Central memory CD4-positive, alpha-beta T cell (primary cell): ENCODE measurements at places on chromosomes 7 and 10.

- no peak for DNase-seq
Measured at GRCh38 chr10:4623757-4624420, 202.1 kb upstream of the AKR1E2 start.

- no peak for DNase-seq
Measured at GRCh38 chr10:99834410-99834809, 52.0 kb downstream of the ABCC2 start.

DNA sequence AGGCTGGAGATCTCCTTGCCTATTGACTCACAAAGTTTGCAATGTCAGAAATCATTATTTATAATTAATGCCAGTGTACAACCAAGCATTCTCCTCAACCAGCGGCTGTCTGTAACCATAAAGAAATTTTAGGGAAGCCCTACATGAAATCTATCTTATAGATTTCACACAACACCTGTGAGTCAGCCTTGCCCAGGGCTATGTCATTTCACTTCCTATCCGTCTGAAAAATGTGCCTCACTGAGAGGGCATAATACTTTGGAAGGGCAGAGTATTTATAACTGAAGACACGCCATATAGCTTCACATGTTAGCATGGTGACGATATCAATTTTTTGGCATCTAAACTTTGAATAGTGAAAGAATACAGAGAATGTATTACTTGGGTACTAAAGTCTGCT is 296.6 kb upstream of the ETV1 start:
- DNase-seq: no peak

- DNase-seq: no peak
Measured at GRCh38 chr7:16026253-16027020, 340.0 kb upstream of the MEOX2 start.

GRCh38 chr10:64174666-64175255 is 653.6 kb downstream of the REEP3 start:
- no peak for DNase-seq

DNA sequence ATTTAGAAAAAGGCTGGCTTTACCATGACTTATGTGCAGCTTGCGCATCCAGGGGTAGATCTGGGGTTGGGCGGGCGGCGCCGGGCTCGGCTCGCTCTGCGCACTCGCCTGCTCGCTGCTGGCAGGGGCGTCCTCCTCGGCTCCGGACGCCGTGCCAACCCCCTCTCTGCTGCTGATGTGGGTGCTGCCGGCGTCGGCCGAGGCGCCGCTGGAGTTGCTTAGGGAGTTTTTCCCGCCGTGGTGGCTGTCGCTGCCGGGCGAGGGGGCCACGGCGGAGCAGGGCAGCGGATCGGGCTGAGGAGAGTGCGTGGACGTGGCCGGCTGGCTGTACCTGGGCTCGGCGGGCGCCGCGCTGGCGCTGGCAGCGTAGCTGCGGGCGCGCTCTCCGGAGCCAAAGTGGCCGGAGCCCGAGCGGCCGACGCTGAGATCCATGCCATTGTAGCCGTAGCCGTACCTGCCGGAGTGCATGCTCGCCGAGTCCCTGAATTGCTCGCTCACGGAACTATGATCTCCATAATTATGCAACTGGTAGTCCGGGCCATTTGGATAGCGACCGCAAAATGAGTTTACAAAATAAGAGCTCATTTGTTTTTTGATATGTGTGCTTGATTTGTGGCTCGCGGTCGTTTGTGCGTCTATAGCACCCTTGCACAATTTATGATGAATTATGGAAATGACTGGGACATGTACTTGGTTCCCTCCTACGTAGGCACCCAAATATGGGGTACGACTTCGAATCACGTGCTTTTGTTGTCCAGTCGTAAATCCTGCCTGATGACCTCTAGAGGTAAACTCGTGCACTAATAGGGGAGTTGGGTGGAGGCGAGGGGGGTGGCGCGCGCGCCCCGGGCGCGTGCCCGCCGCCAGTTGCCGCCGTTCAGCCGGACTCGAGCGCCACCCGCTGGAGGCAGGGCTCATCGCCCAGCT is at the start of gene HOXA5:
TSS of gene HOXA5 (minus strand) at position 659 of the 927 bp plus-strand sequence. CDS start at position 585, 74 bp downstream.
- no peak for DNase-seq
